ENCODE measurements at places on chromosomes 2 and 18.

DNA sequence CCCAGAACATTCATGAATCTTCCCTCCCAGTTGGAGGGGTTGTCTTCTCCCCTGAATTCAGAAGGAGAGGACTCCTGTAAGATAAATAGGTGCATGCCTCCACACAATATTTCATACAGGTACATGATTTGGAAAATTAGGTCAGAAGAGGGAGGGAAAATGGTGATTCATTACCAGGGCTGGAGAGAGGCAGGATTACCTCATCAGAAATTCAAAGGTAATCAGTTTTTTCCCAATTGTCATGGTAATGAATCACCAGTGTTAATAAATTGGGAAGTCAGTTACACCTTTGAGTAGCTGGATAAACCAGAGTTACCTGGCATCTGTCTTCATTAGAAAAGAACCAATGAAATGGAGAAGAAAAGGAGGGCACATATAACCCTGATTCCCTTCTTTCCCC lies 128.5 kb downstream of the EN1 start:
- DNase-seq: no peak

DNA sequence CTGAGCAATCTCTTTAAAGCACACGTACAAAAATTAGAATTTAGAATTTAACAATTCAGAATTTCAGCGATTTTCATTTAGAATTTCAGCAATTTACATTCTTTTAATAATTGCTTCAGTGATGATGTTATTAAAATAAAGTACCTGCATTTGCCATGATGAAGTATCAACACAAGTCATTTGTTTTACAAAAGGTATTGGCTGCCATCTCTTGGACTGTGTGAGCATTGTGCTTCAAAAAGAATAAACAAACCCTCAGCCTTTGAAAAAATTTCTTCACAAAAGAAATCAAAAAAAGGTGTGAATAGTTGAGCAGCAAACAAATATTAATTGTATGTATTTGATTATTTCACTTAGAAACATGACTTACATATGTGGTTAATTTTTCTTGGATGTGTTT lies 27.1 kb upstream of the ZC3H15 start:
- DNase-seq: peak; percentile 15

DNA sequence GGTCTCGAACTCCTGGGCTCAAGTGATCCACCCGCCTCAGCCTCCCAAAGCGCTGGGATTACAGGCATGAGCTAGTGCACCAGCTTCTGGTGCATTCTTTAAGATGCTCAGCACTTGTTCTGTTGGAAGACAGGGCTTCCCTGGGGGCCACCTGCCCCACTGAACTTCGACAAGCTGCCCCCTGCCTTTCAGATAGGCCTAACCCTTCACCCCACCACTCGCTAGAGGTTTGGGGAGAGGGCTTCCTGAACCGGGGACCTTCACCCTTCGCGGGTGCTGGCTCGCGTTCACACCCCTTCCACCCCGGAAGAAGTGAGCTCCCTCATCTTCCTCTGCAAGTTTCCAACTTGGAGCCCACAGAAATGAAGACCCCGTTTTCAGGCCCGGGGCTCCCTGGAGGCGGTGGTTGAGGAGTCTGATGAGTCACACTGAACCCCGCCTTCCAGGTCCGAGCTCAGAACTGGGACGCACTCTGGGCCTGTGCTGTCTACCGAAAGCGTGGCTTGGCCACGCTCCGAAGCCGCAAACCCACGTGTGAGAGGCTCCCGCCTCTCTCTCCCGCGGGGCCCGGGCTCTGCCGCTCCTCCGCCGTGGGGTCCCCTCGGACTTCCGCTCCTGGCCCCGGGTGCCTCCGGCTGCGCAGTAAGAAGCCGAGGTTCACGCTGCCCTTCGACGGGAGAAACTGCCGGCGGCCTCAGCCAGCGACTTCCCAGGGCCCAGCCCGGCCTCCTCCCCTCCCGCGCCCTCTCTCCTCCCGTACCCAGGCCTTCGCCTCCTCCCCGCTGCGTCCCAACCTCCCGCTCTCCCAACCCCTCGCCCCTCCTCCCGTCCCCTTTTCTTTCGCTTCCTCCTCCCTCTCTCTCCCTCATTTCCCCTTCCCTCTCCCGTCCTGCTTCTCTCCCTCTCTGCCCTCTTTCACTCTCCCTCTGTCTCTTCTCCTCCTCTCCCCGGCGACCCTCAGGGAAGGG lies 47.5 kb upstream of the SP3 start:
- DNase-seq: no peak

GRCh38 chr2:68274022-68274421 lies 21.7 kb upstream of the PPP3R1 start:
- no peak for DNase-seq

GRCh38 chr2:205908212-205909183 lies 177.5 kb downstream of the INO80D start:
- DNase-seq: no peak

Data from HCT116 (cell line).